IMR-90 (cell line): ENCODE measurements at places on chromosomes 16 and 17.

DNA sequence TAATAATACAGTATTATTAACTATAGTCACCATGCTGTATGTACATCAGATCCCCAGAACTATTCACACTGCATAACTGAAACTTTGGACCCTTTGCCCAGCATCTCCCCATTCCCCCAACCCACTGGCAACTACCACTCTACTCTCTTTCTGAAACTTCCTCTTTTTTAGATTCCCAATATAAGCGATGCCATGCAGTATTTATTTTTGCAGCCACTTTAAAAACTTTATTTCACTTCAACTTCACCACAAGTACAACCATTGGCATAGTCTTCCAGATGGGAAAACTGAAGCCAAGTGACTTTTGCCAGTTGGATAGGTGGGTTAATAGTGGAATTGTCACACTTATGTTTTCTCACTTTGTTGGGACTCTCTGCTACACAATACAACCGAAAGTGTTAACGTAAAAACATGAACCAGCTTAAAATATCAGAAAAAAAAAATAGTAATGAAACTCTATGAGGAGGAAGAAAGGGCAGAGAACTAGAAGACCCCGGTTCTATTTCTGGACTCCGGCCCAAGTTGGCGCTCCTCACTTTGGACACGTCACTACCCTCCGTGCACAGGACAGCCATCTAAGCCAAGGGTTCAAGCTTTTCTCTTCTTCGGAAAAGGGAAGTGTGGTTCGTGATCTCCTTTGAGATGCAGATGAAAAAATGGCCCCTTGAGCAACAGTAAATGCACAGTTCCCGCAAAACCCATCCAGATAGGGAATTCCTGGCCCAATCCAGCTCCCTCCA is 743 bp downstream of the SHCBP1 start:
- no peak for DNase-seq

- DNase-seq = peak; percentile 4
Observed at GRCh38 chr16:77711775-77712174, 10.5 kb upstream of the NUDT7 start.

DNA sequence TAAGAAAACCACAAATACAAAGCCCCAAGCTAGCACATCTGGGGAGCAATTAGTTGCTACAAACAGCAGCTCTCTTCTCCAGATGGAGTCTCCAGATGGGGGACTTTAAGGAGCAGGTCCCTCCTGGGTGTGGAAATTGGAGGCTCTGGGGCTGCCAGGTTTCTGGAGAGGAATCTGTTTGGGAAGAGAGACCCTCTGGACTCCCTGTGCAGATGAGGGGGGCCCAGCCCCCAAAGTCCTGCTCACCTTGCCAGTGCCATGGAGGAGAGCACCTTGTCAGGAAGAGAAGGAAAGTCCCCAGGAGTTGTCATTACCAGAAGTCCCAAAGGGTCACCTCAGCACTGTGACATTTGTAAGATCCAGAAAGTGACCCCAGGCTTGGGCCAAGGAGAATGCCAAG is 14.8 kb downstream of the TEKT5 start:
- no peak for DNase-seq

DNA sequence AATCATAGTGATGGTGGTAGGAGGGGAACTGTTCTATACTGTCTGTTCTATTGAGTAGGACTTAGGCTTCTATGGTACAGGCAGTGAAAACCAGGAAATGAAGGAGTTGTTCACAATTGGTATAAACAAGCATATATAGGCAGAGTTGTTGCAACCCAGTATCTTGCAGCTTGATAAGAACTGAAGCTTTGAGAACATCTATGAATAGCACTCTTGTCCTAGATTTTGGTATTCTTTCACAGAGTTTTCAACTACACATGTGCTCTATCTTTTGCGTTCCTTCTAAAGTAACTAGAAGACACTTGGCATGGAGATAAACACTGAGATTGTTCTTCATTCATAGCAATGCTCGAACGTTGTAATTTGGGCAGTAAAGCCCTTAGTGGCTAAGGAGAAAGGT is 91.8 kb downstream of the KCNJ2 start:
- no peak for DNase-seq

DNA sequence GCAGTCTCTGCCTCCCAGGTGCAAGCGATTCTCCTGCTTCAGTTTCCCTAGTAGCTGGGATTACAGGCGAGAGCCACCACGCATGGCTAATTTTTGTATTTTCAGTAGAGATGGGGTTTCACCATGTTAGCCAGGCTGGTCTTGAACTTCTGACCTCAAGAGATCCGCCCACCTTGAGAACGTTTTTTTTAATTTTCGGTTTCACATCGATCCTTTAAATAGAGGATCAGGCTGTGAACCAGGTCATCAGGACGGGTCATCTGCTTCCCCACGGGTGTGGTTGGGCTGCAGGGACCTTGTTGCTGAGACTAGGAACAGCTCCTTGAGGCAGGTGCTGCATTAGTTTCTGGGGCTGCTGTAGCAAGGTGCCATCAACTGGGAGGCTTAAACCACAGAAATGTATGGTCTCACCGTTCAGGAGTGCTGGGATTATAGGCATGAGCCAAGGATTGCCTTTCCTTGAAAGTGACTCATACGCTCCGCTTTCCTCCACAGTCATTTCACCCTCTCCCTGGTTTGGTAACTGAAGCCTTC is 7.9 kb upstream of the NAGPA start:
- peak; percentile 83 for DNase-seq

- no peak for DNase-seq
Observed at GRCh38 chr17:44903012-44903685, 3.9 kb upstream of the EFTUD2 start.

DNA sequence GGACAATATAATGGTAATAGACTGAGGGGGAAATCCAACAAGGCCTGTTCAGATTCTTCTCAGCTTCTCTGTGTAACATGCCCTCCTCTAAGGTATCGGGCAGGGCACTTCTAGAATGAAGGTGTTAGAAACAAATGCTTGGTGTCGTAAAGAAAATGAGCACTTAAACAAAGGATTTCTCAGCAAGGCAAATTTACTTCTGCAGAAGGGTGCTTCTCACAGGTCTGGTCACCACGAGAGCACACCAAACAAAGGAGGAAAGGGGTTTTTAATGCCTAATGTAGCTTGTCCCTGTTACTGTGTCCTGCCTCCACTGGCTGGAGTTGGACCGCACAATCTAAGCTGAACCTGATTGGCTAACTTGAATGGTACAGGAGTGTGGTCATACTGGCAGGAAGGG is 642.6 kb upstream of the CDH8 start:
- DNase-seq = no peak

GRCh38 chr16:56576585-56577299 is 11.9 kb downstream of the MT4 start:
- peak; percentile 47 for DNase-seq

DNA sequence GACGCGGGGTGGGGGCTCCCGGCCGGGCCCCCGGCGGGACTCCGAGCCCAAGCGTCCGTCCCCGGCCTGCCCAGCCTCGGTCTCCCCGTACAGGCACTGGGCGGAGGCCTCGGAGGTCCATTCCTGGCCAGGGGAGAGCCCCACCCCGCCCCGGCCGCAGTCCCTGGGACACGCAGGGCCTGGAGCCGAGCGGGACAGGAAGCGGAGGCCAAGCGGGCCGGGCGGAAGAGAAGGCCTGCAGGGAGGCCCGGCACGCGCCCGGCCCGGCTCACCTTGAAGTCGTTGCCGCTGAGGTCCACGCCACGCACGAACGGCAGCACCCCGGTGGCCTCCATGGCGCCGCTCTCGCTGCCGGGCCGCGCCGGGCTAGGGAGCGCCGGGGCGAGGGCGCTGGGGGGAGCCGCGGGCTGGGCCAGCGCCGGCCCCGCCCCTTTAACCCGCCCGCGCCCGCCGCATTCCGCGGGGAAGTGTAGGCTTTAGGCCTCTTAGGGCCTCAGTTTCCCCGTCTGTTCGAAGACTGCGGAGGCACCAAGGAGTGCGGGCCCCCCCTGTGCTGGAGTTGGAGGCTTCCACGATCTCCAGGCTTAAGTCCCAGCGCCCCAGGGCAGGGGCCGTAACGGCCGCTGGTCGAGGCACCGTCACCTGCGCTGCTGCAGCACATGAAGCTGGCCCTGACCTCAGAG is at the start of gene FLII:
Gene FLII (minus strand): TSS at position 383 of the 683 bp plus-strand sequence. CDS start 48 bp downstream, at position 335.
- DNase-seq = peak; percentile 17

GRCh38 chr17:6135996-6136395 is 65.8 kb downstream of the WSCD1 start:
- no peak for DNase-seq

- DNase-seq = no peak
Observed at GRCh38 chr16:88939245-88939971, 37.6 kb downstream of the CBFA2T3 start.

GRCh38 chr16:30494709-30495108 is 22.2 kb downstream of the ITGAL start:
- DNase-seq = no peak

- peak; percentile 61 for DNase-seq
Observed at GRCh38 chr17:45160447-45161287, 1.0 kb upstream of the HEXIM2 start.

DNA sequence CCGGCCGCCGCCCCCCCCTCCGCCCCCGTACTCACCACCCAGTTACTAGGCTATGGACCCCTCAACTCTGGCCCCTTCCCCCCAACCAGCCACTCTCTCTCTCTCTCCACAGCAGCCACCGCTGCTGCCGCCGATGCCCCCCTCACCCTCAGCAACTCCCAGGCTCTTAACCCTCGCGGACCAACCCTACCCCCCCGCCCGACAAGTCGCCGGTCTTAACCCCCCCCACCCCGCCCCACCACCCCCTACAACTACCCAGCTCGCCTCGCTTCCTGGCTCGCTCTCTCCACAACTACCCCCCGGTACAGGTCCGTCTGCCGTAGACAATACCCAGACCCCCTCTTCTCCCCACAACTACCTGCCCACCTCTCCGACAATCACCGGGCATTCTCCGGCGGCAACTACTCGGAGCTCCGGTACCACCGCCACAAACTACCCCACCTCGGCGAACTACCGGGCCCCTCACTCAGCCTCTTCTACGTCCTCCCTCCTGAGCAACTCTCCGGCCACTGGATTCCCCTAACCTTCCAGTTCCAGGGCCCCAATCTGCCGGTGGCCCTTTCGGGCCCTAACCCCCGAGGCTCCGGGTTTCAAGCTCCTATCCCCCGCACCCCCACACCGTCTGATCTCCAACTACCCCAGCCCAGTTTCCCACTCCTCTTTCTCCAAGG is 702 bp downstream of the PHF23 start:
- no peak for DNase-seq

- no peak for DNase-seq
Observed at GRCh38 chr16:10923146-10923649, 19.1 kb downstream of the DEXI start.

DNA sequence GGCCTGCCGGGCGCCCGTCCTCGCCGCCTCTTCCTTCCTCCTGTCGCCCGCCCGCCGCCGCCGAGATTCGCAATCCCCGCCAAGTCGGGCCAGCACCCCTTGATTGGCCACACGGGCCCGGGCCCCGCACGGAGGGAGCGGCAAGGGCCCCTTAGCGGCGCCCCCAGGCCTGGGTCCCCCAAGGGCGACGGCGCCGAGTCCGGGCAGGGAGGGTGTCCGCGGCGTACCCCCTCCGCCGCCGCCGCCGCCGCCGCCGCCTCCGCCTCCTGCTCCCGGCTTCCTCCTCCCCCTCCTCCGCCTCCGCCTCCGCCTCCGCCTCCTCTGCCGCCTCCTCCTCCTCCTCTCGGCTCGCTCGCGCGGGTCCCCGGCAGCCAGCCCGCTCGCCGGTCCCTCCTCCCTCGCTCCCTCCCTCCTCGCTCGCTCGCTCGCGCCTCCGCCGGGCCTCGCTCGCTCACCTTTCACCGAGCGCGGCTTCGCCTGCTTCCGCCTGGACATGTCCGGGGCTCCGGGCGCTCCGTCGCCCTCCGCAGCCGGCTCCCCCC is 561 bp downstream of the ZNF423 start:
- DNase-seq = peak; percentile 31

GRCh38 chr16:85162478-85163277 is 50.4 kb upstream of the CIBAR2 start:
- peak; percentile 91 for DNase-seq

DNA sequence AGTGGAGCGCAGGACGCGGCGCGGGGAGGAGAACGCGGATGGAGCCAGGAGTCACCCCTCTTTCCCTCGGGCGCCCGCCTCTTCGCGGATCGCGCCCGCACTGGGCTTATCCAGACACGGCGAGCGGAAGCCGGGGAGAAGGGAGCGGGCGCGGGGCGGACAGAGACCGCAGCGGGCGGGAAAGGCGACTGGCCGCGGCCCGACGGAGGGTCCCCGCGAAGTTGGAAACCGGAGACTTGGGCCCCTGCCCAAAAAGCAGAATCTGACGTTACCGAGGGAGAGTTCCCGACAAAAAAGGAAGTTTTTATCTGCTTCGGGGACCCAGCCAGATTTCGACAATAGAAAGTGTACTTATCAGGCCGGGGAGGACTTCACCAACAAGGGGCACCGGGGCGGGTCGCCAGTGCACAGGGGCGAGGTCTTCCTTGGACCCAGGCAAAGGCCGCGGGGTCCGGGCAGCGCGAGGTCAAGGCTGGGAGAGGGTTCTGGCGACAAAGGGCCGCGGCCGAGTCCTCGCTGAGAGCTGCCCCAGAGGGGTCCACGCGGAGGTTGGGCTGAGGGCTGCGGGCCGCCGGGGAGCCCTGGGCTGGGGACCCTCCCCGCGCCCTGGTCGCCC is 519 bp downstream of the ST6GALNAC2 start:
- no peak for DNase-seq

- DNase-seq = no peak
Observed at GRCh38 chr16:27538528-27538927, 11.2 kb downstream of the GTF3C1 start.

GRCh38 chr17:55336426-55336825 is 71.7 kb downstream of the HLF start:
- DNase-seq = no peak

DNA sequence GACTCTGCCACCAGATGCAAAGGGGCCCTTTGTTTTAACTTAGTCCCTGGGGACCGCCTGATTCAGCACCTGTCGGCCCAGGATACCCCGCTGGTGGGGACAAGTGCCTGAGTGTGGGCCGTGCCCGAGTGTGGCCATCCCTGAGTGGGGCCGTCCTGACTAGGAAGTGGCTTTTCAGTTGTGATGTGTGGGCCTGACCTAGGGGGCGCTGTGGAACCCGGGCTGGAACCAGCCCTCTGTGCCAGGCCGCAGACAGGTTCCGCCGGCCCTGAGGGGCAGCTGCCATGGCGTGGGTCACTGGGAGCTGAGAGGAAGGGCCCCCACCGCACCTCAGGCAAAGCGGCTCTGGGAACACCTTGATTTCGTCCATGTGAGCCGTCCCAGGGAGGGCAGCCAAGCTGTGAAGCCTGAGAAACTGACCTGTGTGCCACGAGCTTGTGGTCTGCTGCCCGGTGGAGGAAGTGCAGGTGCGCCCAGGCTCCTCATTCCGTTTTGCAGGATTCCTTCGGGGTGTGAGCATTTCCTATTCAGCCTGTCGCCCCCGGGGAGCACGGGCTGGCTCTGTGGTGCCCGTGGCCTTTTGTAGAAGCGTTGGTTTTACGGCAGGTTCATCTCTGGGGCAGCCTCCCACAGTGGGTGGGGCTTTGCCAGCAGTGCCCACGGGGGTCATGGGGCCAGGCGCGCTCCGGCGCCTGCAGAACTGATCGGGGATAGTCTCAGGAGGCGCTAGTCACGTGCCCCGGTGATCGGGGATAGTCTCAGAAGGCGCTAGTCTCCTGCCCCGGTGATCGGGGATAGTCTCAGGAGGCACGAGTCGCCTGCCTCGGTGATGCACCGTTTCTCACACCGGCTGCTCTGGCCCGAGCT is 5.3 kb downstream of the RPL13 start:
- DNase-seq = peak; percentile 44

DNA sequence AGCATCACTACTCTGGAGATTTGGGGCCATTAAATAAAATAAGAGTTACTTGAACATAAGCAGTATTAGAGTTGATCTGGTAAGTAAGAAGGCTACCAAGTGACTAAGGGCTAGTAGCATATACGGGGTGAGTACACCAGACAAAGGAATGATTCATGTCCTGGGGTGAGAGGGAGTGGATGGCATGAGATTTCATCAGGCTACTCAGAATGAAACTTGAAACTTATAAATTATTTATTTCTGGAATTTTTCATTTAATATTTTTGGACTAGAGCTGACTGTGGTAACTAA is 2.3 kb downstream of the SLFN5 start:
- peak; percentile 97 for DNase-seq
